ENCODE measurements at places on chromosomes 6 and 20.

- no peak for DNase-seq
These were observed 194.8 kb downstream of the PREX1 start for GRCh38 chr20:48632825-48633619.

DNA sequence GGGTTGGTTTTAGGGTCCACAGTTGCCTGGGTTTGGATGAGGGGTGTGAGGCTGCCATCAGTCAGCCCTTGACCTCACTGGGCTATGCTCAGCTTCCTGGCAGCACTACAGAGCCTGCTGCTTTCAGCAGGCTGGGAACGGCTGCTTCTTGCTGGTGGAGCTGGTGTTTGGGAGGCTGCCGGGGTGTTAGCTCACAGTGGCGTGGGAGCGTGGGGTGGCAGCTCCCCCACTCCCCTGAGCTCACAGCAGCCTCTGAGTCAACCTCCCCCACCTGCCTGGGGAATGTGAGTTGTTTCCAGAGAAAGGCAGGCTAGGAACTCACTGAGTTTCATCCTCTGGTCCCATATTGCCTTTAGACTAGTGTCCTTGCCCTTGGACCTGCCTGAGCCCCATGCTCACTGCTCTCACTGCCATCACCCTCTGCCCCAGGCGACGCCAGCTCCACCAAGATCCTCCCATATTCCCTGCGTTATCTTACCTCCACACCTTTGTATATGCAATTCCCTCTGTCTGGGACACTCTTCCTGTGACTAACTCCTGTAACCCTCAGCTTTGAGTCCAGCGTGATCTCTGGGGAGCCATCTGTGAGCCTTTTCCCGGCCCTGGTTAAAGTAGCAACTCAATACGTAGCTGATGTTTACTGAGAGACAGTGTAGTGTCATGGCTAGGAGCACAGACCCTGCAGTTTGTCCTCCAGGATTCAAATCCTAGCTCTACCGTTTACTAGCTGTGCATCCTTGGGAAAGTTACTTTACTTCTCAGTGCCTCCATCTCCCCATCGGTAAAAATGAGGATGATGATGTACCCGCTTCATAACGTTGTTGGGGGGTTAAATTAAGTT, 34.8 kb downstream of the PPP1R16B start:
- no peak for DNase-seq

GRCh38 chr20:3088031-3088430, 3.5 kb upstream of the AVP start:
- no peak for DNase-seq

- peak; percentile 64 for DNase-seq
These were observed 342.7 kb downstream of the PRL start for GRCh38 chr6:21953831-21954801.

DNA sequence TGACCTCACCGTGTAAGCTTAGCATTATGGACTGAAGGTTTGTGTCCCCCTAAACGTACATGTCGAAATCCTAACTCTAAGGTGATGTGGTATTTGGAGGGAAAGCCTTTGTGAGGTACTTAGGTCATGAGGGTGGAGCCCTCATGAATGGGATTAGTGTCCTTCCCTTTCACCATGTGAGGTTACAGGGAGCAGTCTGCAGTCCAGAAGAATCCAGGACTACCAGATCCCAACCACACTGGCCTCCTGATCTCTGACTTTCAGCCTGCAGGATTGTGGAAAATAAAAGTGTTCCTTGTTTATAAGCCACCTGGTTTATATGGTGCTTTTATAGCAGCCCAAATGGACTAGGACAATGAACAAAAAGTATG, 73.4 kb downstream of the ZBTB2 start:
- DNase-seq = no peak

GRCh38 chr6:142728910-142729481, 216.0 kb downstream of the HIVEP2 start:
- peak; percentile 91 for DNase-seq

DNA sequence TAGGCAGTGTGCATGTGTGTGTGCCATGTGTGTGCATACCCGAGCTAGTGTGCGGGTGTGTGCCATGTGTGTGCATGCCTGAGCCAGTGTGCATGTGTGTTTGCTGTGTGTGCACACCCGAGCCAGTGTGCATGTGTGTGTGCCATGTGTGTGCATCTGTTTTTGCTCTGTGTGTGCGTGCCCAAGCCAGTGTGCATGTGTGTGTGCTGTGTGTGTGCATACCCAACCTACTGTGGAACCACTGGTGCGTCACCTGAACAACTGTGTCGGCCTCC, 5.7 kb downstream of the RBBP8NL start:
- no peak for DNase-seq

DNA sequence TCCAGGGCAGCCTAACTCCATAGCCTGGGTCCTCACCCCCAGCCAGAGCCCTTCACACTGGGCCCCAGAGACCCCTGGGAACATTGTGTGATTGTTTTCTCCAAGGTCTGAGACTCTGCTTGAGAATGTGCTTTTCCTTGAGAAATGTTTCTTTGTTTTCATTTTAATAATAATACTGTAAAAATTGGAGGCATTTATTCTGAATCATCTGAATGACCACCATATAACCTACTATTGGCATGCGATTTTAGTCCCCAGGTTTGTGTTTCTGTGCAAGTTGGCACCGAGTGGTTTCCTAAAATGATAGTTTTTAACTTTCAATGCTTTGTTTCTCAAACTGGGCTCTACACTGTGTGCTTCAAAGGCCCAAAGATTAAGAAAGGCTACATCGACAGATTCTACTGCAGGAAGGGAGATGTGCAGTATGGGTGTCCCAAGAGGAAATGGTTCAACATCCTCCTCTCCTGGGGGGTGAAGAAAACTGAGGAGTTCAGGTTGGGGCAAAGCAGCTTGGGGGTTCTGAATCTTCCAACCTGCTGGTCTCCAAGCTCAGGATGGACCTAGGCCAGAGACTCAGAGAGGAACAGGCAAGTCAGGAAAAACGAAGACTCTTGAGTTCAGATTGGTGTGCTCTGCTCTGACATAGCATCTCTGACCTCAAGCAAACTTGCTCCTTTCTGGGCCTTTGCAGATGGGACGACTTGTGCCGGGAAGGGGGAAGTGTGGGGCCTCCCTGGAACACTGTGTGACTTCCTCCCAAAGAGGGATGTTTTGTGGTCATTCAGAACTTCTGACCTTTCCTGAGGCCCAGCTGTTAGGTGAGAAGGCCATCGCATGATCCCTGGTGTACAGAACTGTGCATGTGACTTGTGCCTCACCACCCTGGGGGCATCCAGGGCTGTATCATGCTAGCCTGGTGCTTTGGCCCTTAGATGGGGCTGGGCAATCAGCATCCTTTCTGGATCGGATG, 31.0 kb downstream of the DAAM2 start:
- no peak for DNase-seq

DNA sequence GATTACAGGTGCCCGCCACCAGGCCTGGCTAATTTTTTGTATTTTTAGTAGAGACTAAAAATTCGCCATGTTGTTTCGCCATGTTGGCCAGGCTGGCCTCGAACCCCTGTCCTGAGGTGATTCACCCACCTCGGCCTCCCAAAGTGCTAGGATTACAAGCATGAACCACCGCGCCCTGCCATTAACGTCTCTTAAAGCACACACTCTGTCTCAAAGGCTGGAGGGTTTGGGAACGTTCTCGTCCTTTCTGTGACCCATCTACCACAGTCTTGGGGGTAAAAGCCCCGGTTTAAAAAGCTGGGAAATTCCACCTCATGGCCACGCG, 57.8 kb upstream of the ARID1B start:
- DNase-seq = peak; percentile 9

GRCh38 chr6:158573542-158573931, 13.6 kb downstream of the TMEM181 start:
- no peak for DNase-seq

- DNase-seq = no peak
These were observed 151.4 kb upstream of the PRDM1 start for GRCh38 chr6:105934708-105935107.

GRCh38 chr6:124796464-124796970, 165.7 kb upstream of the RNF217 start:
- no peak for DNase-seq

- DNase-seq = no peak
These were observed 24.1 kb downstream of the STK4 start for GRCh38 chr20:44990425-44990824.

GRCh38 chr6:69768664-69769063, 28.1 kb downstream of the LMBRD1 start:
- no peak for DNase-seq

GRCh38 chr6:38493931-38494547, 145.7 kb downstream of the BTBD9 start:
- DNase-seq = peak; percentile 65

- DNase-seq = peak; percentile 48
These were observed 42.0 kb downstream of the TGM2 start for GRCh38 chr20:38123021-38123587.

- DNase-seq = peak; percentile 37
These were observed 28.1 kb downstream of the SNRNP48 start for GRCh38 chr6:7617801-7618764.

- DNase-seq = no peak
These were observed 53.2 kb downstream of the CTCFL start for GRCh38 chr20:57471496-57472372.

DNA sequence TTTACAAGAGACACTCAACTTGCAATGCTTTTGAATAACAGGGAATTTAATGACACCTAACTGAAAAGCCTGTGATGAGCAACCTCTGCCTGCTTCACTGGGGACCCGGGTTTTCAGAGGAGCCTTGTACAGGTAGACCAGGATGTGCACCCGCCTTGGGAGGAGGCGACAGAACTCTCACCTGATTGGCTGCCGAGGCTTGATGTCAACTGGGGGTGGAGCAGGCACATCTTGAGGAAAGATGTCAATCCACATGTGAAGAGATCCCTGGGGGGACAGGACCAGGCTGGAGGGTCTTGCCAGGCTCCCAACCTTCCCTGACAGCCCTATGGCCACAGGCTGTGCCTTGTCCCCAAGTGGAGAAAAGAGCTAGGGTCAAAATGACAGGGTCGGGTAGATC, 19.8 kb downstream of the ERGIC3 start:
- no peak for DNase-seq

DNA sequence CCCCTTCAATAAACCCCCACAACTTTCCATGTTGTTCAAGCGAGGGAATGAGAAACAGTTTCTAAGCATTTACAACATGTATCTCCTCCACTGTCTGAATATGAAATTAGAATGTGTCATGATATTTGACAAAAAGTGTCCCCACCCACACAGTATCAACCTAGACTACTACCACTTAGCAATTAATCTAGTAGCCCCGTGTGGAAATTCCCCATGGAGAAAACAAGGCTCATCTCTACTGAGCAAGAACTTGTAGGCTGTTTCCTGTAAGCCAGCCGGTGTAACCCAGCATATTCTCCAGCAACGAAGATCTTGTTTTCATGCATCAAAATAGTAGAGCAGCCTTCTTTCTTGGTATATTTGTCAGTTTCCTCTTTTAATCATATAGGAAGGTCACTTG, 115.0 kb downstream of the IRF4 start:
- no peak for DNase-seq

GRCh38 chr6:52363228-52363867, 1.4 kb downstream of the PAQR8 start:
- DNase-seq = no peak

DNA sequence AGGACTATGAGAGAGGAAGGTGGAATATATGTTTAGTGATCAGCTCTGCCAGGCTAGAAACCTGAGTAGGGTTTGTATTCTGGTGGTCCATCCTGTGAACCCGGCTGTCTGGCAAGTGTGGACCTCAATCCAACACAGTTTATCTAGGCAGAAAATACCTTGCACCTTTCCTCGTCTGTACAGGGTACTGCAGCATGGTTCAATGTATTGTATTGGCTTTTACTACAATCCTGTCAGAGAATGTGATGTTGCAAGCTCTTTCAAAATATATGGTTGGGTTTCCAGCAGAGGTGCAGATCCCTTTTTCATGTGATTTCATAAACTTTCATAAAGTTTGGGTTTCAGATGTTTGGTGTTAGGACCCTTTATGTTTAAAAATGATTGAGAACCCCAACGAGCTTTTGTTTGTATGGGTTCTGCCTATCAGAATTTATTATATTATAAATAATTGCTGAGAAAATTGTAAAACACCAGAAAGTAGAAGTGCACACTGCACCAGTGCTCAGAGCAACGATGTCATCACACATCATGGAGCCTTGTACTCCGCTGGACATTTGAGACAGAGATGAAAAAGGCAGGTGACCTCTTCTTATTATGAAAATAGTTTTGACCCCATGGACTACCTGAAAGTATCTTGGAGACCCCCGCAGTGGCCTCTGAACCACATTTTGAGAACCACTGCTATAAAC, 106.6 kb downstream of the RTN4IP1 start:
- no peak for DNase-seq

- DNase-seq = no peak
These were observed 26.0 kb upstream of the PPP1R16B start for GRCh38 chr20:38779247-38780097.

DNA sequence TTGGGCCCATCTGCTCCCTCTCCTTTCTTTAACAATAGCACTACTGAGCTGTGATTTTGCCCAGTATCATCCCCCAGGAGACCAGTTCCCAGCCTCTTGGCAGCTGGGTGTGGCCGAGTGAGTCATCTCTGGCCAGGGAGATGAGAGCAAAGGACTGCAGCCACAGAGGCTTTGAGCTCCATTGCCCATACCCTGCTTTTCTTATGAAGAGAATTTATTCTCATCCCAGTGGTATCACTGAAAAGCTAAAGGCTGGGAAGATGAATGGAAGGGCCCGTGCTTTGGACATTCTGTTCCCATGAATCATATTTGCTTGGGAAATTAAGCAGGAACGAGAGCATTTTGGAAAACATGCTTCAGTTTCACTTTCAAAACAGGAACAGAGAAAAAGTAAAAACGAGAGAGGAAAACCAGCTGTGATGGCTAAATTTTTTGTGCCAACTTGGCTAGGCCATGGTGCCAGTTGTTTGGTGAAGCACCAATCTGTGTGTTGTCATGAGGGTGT, 14.9 kb downstream of the CST3 start:
- peak; percentile 80 for DNase-seq

GRCh38 chr6:15949982-15950381, 178.9 kb upstream of the MYLIP start:
- no peak for DNase-seq

DNA sequence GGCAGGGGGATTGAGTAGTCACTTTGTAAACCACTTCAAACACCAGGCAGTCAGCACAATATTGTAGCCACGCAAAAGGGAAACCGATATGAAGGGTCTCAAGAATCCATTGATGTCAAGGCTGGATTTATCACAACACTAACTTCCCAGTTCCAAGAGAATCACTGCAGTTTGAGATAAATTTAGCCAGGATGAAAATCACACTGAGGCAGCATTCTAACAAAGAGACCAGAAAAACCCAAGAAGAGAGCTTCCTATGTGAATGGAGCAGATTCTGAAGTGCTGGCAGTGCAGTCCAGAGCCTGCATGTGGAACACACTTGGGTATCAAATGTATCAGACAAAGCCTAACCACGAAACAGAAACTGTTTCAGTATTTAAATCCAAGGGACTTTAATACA, 84.6 kb downstream of the KIF16B start:
- DNase-seq = no peak

GRCh38 chr20:33733654-33734576, 2.1 kb downstream of the ZNF341 start:
- DNase-seq = peak; percentile 76

- no peak for DNase-seq
These were observed 1183.8 kb downstream of the HACE1 start for GRCh38 chr6:103675807-103676406.

- DNase-seq = no peak
These were observed 219.3 kb upstream of the HSF2 start for GRCh38 chr6:122180132-122180531.

- no peak for DNase-seq
These were observed 41.8 kb downstream of the SSR1 start for GRCh38 chr6:7271205-7271534.
